ENCODE measurements at places on chromosomes 12 and 14.

DNA sequence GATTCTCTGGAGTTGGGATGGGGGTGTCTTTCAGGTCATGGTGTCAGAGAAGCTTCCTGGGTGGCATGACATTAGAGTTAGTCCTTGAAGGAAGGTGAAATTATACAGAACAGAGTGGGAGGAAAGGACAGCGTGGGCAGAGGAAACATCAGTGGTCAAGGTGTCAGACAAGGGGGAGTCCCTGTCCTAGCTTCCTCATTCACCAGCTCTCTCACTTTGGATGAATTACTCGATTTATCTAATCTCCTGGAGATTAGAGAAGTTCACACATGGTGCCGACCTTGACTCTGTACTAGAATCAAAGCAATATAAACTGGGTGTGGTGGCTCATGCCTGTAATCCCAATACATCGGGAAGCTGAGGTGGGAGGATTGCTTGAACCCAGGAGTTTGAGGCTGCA is 492.9 kb downstream of the VRK1 start:
- no peak for DNase-seq

GRCh38 chr14:105737504-105738246 is 211.3 kb downstream of the TMEM121 start:
- no peak for DNase-seq

DNA sequence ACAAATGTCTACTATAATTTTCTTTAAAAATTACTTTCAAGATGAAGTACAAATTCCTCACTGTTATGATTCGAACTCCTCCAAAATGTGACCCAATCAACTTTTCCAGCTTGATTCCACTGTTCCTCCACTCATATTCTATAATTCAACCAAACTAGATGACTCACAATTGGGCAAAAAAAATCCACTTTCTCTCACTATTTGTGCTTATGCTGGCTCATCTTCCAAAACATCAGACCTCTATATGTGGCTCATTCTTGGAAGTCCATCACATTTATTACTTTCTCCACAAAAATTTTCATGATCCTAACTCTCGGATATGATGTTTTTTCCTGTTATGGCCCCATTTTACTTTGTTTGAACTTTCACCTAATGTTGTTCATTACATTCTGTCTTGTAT is 26.9 kb upstream of the RXYLT1 start:
- DNase-seq: no peak

- no peak for DNase-seq
These were observed 209.6 kb downstream of the CRADD start for GRCh38 chr12:93886533-93887511.

GRCh38 chr12:50351120-50352043 is 45.0 kb downstream of the FAM186A start:
- DNase-seq: no peak

DNA sequence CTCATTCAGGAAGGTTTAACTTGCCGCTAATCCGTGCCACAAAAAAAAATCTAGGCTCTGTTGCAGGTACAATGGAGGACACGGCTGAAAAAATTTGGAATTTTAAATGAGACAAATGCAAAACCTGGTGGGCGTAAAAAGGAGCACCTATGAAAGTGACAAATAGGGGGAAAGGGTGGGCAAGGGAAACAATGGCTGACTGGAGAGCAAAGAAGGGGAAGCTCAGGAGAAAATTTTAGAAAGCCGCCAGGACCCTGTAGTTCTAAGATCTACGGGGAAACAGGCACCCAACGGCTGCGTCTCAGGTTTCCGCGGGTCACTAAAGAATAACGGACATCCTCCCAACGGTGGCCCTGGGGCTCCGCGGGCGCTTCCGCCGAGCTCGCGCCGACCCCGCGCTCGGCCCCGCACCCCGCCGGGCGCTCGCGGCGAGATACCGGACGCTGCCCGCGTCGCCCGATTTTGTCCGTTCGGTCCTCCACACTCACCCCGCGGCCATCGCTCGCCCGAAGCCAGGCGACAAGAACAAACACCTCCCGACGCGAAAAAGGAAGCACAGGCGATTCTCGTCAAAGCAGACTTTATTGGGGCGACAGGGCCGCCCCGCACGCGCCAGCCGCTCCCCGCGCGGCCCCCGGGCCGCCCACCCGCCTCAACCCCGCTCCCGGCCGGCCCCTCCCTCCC is 1.1 kb upstream of the YY1 start:
- peak; percentile 64 for DNase-seq
